ENCODE measurements at places on chromosomes 1 and 21.

DNA sequence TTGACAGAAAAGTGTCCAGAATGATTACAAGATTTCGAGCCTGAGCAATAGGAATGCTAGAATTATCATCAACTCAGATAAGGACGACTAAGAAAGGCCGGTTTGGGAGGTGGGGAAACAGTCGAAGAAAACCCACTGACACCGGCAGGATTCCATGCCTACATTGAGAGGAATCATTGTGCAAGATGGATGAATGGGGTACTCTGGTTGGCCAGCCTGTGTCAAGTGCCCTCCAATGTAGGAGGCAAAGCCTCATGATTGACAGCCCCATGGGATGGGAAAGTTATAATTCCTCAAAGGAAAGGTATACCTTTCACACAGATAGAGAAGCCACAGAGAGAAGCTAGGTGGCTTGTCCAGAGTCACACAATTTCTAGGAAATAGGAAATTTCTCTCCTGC, 153.5 kb upstream of the CTTNBP2NL start:
- no peak for DNase-seq

- no peak for DNase-seq
These were observed 91.7 kb upstream of the DSCAM start for GRCh38 chr21:40938611-40939010.

DNA sequence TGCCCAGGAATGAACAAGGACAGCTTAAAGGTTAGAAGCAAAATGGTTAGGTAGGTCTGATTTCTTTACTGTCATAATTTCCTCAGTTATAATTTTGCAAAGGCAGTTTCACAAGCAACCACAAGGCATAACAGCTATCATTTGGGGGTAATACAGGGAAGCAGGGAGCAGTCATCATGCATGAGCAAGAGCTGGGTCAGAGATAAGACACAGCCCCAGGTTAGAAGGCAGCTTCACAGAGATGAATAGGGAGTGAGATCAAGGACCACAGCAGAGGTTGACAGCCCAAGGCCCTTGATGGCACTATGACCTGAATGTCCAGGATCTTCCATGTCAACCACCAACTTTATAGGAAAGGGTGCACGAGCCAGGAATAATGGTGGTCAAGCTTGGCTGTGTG, 9.0 kb upstream of the CSRP1 start:
- no peak for DNase-seq

- DNase-seq, result no peak
These were observed 10.8 kb upstream of the TMEM52 start for GRCh38 chr1:1929639-1930545.

DNA sequence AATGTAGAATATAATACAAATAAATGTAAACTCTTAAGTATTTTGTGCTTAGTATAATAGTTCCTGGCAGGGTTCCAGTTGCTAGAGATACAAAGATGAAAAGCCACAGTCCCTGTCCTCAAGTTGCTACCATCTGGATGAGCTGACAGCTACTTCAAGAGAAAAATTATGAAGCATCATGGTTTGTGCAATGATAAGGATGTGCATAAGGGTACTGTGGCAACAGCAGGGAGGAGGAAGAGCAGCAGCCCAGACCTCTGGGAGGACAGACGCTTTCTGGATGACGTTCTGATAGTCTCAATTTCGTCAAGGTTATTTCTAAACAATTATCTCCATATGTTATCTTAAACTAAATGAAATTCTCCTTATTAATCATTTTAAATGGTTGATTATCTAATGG, 198.9 kb downstream of the NTNG1 start:
- no peak for DNase-seq

- DNase-seq, result no peak
These were observed 54.1 kb downstream of the C8A start for GRCh38 chr1:56908619-56909221.

DNA sequence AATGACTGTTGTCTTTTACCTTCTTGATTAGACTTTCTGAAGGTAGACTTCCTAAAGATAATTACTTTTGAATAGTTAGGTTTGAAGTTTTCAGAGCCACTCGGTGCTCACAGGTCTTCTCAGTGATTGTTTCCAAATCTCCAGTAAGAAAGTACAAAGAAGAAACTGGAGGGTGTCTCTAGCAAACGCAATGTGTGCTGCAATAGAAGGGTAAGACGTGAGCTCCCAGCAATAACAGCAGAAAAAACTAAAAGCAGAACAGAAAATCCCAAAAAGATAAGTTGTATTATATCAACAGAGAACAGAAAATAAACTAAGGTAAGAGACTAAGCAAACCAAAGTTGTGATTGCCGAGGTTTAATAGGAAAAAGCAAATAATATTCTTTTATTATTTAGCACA, 1.8 kb downstream of the CTTNBP2NL start:
- DNase-seq, result no peak

- no peak for DNase-seq
These were observed 133.1 kb upstream of the NFIA start for GRCh38 chr1:60949154-60949825.

DNA sequence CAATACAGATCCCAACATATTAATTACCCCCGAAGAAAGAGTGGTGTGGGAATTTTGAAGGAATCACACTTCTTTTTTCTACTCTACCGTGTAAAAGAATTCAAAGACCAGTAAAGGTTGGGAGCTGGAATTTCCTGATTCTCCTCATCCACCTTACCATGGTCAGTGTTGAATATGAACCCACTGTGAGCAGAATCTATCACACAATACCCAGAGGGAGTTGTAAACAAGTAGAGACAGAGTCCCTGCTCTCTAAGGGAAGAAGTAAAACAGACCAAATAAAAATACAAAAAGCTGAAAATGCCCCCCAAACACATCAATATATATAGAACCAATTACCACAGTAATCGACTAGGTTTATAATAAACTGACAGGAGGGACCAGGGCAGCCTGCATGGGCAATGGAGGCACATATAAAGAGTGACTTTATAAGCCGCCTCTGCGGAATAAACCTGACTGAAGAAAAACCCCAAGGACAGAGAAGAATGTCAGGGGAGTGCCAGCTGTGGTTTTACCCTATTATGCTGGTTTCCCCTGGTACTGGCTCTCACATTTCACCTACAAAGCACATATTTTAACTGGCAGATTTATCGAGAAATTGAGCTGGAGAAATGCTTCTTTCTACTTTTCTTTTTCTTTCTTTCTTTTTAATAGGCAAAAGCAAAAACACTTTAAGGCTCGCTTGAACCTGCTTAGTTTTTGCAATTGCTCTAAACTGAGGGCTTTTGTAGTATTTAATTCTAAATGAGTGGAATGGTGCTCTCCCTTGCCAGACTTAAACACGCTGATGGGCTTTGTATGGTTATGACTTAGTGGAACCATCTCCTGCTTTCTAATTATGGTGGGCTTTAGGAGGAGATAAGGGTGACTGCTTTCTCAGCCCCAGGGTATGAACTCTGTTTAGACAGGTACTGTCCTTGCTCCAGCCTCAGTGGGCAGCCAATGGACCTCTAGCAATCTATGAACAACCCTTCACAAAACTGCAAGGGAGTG, 244.8 kb downstream of the ASTN1 start:
- DNase-seq, result no peak

DNA sequence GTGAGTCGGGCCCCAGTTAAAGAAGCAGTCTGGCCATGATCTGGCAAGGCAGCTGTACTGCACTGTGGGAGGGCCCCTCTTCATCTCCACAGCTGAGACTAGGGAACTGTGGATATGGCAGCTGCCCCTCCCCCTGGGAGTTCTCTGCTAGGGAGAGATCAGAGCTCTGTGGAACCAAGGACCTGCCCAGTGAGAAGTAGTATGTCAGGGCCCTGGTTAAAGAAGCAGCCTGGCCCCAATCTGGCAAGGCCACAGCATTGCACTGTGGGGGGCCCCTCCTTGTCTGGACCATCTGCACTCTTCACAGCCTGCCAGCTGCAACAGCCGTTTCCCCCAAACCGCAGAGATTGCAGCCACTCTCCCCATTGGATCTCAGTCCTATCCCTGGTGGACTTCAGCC, 208.5 kb downstream of the DNAH14 start:
- no peak for DNase-seq

DNA sequence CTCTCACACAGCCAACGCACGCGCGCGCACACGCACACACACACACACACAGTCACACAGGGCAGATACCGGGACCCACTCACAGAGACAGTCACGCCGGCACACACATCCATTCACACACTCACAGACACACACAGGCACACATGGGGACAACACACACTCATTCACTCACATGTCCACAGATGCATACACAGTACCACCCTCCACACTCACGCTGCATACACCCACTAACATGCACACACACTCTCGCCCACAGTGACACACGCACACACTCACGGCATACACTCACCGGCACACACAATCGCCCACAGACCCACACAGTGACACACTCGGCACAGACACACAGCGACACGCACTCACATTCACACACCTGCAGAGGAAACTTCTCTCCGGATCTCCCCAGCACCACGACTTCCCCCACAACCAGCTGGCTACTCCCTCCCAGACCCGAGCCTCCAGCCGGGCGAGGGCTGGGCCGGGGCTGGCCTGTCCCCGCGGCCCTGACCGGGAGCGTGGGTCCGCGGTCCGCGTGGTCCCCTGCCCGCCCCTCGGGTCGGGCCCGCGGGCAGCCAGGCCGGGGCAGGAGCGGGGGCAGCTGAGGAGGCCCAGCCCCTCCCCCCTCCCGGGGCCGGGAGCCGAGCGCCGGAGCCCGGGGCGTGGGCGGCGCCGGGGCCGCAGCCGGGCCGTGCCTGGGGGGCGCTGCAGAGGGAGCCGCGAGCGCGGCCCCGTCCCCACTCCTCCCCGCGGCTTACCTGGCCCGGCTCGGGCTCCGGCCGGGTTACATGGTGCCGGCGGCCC, 552 bp downstream of the DLGAP3 start:
- DNase-seq, result no peak

GRCh38 chr21:38488640-38489270, 9.5 kb downstream of the ERG start:
- DNase-seq, result no peak

GRCh38 chr1:86741947-86742572, 37.7 kb downstream of the SH3GLB1 start:
- no peak for DNase-seq

GRCh38 chr1:164183854-164184635, 374.9 kb upstream of the PBX1 start:
- no peak for DNase-seq

DNA sequence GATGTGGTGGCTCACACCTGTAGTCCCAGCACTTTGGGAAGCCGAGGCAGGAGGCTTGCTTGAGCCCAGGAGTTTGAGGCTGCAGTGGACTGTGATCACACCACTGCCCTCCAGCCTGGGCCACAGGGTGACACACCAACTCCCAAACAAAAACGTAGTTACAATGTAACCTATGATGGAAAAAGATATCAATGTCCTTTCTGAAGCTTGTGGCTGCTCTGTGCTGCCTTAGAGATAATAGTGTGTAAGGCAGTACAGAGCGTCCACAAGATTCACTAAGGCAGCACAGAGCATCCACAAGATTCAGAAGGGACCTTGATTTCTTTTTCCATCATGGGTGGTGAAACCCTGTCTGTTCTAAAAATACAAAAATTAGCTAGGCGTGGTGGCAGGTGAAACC, 42.5 kb downstream of the ACTN2 start:
- no peak for DNase-seq

DNA sequence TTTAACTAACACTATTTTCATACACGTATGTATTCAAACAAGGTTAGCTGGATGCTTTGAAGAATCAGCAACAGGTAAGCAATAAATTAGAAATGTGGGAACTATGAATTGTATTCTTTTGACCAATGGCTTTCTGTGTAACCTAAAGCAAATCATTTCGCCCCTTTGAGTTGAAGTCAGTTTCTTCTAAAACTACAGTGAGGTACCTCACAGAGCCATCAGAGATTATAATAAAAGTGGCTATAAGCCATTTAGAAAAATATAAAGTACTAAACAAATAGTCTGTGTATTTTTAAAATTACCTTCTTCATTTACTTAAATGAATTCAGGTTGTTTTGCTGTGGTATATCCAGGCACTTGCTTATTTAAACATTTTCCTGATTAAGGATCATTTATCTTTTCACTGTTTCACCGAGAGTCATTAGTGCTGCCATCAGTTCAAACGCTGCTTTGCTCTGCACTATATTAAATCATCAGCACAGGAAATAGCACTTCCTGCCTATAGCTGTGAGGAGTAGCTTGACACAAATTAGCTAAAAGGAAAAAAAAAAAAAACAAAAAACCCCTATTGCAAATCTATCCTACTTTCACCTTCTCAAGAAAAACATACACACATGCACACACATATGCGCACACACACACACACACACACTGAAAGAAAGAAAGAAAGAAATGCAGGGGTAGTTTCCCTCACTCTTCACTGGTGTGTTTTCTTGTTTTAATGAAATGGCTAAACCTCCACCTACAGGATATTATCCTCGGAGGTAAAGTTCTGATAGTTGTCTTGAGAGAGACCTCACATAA, 39.8 kb upstream of the C1orf105 start:
- no peak for DNase-seq

DNA sequence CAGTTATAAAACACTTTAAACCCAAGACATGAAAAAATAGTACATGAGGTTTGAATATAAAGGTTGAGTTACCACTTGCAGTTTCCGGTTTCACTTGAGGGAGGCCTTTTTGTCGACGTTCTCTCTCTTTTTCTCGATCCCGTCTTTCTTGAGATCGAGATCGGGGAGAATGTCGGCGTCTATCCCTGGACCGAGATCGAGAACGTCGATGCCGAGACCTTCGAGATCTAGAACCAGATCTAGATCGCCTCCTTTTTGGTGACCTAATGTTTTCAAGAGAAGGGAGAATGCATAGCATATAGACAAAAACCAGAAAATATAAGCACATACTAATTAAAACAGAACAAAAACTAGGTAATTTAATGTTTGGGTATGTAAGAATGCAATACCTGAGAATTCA, 33.7 kb downstream of the SOD1 start:
- DNase-seq, result no peak

DNA sequence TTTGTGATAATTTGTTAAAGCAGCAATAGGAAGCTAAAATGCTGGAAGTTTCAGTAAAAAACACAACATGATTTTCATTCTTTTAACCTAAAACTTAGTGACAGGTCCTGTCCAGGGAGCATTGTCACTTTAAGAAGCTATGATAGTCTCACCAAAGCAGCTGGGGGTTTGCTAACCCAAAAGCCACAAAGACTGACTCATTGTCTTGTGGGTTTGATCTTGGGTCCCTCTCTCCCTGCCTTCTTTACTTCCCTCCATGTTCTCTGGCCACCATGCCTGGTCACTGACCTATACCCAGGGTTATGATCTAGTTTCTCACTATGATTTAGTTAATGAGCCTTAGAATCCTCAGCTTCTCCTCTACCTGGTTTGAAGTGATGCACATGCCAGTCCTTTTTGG, 213.5 kb upstream of the PTGFR start:
- DNase-seq, result no peak

GRCh38 chr21:46551636-46552241, 53.1 kb downstream of the S100B start:
- DNase-seq, result peak; percentile 16

DNA sequence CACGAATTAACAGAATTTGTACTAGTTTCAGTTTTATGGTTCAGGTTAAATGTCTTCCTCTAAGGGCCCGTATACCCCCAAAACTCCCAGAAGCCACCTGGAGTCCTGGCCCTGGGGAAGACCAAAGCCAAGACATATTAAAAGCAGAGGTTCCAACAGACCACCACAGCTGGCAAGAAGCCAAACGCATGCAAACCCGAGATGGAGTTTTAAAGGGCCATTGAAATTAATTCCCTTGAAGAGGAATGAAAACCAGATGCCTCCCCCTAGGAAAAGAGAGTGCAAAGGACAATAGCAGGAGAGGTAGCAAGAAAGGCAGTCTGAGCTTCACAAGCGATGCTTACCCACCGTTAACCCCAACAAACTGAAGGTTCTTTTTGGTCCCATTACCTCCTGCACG, 48.1 kb downstream of the KANK4 start:
- no peak for DNase-seq
